ENCODE measurements at places on chromosomes 1 and 21.

- no peak for DNase-seq
These were observed 182.5 kb downstream of the RHOU start for GRCh38 chr1:228917755-228918154.

- peak; percentile 30 for DNase-seq
These were observed 3.5 kb downstream of the WLS start for GRCh38 chr1:68228851-68229250.

GRCh38 chr21:29649406-29649814, 290.4 kb downstream of the GRIK1 start:
- DNase-seq = no peak

DNA sequence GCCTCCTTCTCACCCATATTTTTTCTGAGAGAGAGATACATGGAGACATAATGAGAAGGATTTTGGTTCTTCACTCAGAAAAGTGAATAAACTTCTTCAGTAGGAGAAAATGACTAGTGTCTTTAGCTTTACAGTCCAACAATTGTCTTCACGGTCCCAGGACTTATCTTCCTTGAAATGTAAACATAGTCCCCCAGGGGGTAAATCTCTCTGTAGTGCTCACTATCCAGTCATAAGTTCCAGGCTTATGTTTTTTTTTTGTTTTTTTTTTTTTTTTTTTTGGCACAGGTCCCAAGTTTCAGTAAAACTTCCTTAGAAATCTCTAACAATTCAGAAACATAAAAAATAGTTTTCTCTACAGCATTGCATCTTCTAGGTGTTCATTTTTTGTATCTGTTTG, 890.2 kb upstream of the B3GALT2 start:
- DNase-seq = peak; percentile 38

DNA sequence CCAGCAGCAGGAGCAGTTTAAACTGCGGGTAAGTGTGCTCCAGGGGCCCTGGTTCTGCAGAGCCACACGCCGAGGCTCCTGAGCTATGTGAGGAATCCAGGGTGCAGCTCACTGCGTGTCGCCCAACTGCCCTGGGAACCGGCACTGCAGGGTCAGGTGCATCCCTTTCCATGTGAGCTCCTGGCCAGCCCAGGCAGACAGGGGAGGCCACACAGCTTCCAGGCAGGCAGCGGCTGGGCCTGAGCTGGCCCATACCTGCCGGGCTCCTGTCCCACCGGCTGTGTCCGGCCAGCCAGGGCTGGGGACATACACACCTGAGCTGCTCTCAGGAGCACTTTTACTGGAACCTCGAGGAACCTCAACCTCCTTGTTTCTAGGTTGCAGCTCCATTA, 18.6 kb upstream of the COL18A1 start:
- no peak for DNase-seq

DNA sequence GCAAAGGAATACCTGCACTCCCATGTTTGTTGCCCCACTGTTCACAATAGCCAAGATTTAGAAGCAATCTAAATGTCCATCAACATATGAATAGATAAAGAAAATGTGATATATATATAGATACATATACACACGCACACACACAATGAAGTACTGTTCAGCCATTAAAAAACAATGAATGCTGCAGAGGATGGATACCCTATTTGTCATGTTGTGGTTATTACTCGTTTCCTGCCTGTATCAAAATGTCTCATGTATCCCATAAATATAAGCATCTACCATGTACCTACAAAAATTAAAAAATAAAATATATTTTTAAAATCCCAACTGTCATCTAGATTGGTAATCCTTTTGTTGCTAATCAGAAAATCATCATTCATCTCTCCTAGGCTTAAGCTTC, 634.8 kb upstream of the ADGRL2 start:
- DNase-seq = peak; percentile 12

GRCh38 chr21:33265664-33266049, 510 bp upstream of the IL10RB start:
- no peak for DNase-seq

GRCh38 chr1:203754455-203754864, 10.5 kb upstream of the LAX1 start:
- DNase-seq = no peak

GRCh38 chr21:41228006-41228370, 60.0 kb downstream of the BACE2 start:
- no peak for DNase-seq

- no peak for DNase-seq
These were observed 266.2 kb downstream of the LMO4 start for GRCh38 chr1:87594736-87595383.

GRCh38 chr1:239363930-239364329, 22.4 kb upstream of the CHRM3 start:
- no peak for DNase-seq

- DNase-seq = no peak
These were observed 4.3 kb upstream of the SHISA4 start for GRCh38 chr1:201884425-201884824.

GRCh38 chr21:36813052-36813451, 114.1 kb downstream of the SIM2 start:
- peak; percentile 67 for DNase-seq

- DNase-seq = peak; percentile 11
These were observed 18.3 kb upstream of the RNU1-4 start for GRCh38 chr1:16721871-16722641.

GRCh38 chr1:183719289-183719688, 66.2 kb upstream of the APOBEC4 start:
- no peak for DNase-seq

DNA sequence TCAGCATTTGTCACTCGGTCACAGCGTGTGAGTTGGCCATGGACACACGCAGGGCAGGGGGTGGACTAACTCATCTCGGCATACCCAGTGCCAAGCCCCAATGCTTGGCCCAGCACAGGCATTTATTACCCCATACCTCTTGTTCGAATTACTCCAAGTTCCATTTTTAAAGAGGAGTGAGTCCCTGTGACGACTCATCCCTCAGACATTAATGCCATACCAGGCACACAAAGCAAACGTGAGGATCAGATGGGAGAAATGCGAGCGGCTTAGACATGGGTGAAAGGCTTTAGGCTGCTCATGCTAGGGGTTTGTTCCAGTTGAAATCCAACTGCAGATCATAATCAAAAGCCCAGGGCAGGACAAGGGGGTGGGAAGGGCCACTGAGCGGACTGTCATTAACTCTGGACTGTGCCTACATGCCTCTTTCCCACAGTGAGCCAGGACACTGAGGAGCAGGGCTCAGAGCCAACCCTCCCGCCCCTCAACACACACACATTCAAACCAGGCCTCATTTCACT, 118.5 kb upstream of the NGF start:
- DNase-seq = no peak

GRCh38 chr1:152397474-152397873, 16.6 kb downstream of the CRNN start:
- no peak for DNase-seq

DNA sequence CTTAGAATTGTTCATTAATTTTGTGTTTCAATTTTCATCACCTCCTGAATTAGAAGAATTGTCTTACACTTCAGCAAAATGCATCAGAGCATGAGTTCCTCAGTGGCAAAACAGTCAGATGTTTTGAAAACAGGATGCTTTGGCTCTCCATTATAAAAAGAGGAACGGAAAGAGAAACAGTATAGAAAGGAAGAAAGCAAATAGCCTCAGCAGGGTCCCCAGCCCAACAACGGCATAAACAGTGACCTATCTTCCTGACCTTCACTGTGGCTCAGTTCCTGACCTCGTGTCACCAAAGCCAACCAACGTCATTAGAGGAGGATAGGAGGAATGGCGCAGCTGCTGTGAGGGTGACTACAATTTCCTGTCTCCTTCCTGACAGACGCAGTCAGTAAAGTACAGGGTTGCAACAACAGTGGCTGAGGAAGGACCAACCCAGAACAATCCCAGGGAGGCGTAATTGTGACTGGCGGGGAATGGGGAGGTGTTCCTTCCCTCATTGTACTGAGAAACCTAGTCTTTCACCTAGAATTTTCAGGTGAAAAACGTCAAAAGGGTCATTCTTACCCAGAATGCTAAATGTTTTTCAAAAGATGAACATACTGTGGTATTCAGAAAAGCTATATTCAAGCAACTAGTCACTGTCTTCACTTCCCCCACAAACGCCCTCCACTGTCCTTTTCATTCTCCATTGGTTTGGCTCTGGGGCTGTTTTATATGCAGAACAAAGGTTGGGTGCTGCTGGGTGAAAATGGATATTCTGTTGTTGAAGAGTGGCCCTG, 197.9 kb upstream of the SGIP1 start:
- peak; percentile 99 for DNase-seq

- peak; percentile 15 for DNase-seq
These were observed 1.3 kb downstream of the GLRX2 start for GRCh38 chr1:193103759-193104501.

- no peak for DNase-seq
These were observed 93.5 kb upstream of the CAMK1G start for GRCh38 chr1:209490013-209490412.

- DNase-seq = no peak
These were observed 18.8 kb upstream of the LHX4 start for GRCh38 chr1:180211156-180211859.

DNA sequence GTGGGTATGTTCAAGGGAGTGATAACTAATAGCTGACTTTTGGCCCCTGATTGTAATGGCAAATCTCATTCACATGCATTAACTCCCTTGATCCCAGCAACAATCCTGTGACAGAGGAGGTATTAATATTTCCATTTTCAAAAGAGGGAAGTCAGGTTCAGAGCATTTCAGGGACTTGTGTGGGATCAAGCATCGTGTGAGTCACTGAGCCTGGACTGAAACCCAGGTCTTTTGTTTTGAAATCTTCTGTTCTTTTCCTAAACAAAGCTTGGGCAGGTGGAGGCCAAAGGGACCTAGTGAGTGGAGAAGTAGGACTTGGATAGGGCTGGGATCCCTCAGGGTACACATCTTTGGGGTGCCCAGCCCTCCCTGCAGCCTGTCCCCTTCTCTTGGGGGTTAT, 37.9 kb downstream of the ETNK2 start:
- peak; percentile 46 for DNase-seq

- DNase-seq = no peak
These were observed 30.6 kb downstream of the LDLRAD2 start for GRCh38 chr1:21842606-21843162.

DNA sequence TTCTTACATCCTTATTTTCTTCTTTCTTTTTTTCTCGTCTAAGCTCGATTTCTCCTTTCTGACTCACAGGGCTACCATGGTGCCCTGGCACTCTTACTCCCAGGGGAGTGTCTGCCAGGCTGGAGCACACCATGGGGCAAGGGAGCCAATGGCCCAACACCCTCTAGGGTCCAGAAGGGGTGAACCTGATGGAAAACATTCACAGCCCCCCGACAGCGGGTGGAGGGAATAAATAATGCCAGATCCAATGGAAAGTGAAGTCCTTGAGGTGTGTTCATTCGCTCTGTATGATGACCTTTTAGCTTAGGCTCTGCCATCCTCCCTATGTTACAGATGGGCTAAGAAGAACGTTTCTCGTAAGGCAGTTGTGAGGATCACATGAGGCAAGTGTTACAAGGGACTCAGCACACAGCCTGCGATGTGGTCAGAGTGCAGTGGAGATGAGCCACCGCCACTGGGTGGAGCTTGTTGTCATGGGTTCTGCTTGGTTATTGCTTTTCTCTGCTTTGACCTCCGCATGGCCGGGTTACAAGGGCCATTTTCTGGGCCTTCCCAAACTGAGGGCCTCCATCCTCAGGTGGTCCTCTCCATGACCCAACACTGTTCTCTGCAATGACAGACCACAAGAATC, 3.5 kb upstream of the FCMR start:
- DNase-seq = no peak

- peak; percentile 76 for DNase-seq
These were observed 8.8 kb upstream of the TENT5B start for GRCh38 chr1:27021354-27022031.

DNA sequence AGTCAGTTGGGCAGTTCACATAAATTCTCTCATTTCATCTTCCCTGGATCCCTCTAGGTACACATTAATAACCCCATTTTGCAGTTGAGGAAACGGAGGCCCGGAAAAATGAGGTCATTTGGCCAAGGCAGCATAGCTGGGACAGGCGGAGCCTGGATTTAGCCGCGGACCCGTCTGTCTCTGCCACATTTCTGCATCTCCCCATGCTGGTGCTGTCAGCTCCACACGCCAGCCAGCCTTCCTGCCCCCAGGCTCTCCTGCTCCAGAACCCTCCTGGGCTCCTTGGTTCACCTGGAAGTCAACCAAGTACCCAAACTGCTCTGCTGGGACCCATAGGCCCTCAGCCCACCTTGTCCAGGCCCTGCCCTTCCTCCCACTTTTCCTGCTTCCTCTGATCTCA, 7.6 kb downstream of the FOXO6 start:
- DNase-seq = no peak

- DNase-seq = no peak
These were observed 60.4 kb downstream of the CNIH3 start for GRCh38 chr1:224676551-224676950.

DNA sequence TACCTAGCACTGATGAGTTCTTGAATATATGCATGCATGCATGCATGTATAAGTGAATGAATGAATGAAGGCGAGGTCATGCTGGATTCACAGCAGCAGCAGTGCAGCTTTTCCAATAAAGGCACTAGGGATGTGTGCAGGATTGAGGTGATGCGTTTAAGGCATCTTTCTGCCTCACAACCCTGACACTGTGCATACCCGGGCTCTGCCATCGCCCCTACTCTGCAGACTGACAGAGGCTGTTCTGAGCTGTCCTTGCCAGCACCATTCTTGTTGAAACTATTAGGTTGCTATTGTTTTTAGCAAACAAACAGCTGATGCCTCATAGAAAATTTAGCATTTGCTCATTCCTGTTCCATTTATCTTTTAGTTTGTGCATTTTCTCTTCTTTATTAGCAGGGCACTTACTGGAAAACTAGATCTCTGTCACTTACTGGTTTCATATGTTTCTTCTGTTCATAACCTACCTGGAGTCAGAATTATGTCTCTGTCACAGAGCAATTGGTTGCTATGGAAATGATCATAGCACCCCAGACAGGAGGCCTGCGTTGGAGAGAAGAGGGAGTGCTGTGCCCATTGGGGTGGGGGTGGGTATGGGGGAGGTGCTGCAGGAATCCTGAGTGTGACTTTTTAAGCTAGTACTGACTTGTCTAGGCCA, 79.0 kb downstream of the CD58 start:
- no peak for DNase-seq

GRCh38 chr1:3543076-3544039, 68.0 kb downstream of the MEGF6 start:
- DNase-seq = peak; percentile 29

- DNase-seq = no peak
These were observed 108.6 kb upstream of the RAB3GAP2 start for GRCh38 chr1:220380885-220381284.

GRCh38 chr1:33257772-33258712, 1.8 kb downstream of the ZNF362 start:
- DNase-seq = no peak
